Activated CD8-positive, alpha-beta memory T cell treated with anti-CD3 and anti-CD28 coated beads for 4 hours (primary cell): ENCODE measurements at places on chromosomes 11 and 22.

- DNase-seq, result peak; percentile 48
These were observed 32.1 kb upstream of the DGKZ start for GRCh38 chr11:46315033-46315738.

DNA sequence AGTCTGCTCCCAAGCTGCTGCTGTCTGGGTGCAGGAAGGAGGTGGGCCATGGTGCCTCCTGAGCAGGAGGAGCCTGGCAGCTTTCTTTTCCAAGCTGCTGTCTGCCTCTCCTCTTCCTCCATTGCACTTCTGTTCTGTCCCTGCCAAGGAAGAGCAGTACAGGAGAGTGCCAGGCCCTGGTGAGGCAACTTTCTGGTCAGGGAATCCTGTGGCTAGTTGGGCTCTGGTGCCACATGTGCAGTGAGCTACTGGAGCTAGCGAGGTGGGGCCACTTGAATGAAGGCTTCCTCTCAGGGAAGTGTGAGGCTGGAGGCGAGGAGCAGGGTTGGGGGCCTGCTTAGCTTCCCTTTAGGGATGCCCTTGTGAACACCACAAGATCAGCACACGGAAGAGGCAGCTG, 90.0 kb downstream of the TSPAN18 start:
- no peak for DNase-seq

GRCh38 chr22:23519442-23520157, 60.5 kb downstream of the IGLL1 start:
- DNase-seq, result no peak

- DNase-seq, result no peak
These were observed 67.7 kb upstream of the SORL1-AS1 start for GRCh38 chr11:121520243-121521144.

GRCh38 chr11:126969865-126970479, 30.6 kb downstream of the KIRREL3 start:
- no peak for DNase-seq

- DNase-seq, result no peak
These were observed 9.4 kb downstream of the KLHL22 start for GRCh38 chr22:20486229-20486628.

- DNase-seq, result no peak
These were observed 23.4 kb downstream of the KIAA1671 start for GRCh38 chr22:24975813-24976341.

GRCh38 chr11:79052544-79052943, 388.3 kb downstream of the TENM4 start:
- no peak for DNase-seq

- no peak for DNase-seq
These were observed 352.8 kb upstream of the NARS2 start for GRCh38 chr11:78927511-78927910.

DNA sequence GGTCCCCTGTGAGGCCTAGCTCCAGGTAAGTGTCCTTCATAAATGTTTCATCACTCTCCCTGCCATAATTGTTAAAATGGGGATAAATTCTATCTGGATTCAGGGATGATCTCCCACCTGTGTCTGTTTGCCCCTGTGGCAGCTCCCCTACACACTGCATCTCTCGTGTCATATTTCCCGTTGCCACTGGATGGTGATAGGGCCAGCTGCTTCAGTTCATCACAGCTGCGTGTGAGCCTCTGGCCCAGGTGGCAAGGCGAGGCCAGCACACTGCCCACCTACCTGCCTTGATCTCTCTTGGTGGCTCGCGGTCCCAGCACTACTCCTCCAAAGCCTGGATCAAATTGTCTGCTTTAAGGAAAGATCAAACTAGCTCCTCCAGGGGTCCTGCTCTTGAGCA, 187.4 kb downstream of the GRIK4 start:
- no peak for DNase-seq

DNA sequence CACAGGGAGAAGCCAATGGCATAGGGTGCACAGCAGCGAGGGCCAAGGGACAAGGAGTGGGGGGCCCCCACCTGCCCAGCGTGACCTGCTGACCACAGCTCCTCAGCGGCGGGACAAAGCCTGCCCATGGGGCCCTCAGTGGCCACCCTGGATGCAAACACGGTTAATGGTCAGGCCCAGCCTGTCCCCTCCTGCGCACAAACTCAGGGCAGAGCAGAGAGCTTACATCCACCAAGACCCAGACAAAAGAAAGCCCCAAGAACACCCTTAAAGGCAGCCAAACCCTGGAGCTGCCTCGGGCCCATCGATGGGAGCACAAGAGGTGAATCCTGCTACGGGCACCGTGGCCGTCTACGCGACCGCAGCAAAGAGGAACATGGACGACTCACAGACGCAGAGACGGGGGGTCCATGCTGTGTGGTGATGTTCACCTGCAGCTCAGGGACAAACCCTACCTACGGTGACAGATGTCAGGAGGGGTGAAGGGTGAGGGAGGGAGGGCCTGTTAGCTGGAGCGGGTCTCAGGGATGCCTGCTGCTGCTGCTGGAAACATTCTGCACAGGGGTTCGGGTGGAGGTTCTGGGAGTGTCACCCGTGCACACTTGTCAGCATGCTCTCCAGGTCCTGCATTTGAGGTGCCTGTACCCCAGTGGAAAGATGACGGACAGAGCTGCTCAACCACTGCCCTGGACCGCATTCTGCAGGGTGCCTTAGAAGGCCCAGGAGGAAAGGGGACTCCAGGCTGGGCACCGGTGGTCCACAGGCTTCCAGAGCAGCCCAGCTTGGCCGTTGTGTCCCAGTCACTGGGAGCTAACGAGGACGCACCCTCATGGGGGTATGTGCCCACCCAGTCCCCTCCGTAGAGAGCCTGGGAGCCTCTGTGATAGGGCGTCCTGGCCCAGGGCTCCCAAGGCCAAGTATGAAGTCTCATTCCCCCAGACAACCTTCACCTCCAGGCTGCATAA, 11.6 kb downstream of the ASCL2 start:
- DNase-seq, result no peak

- DNase-seq, result no peak
These were observed 291.5 kb downstream of the MN1 start for GRCh38 chr22:27510024-27510423.

GRCh38 chr11:97607291-97608000, 1217.6 kb downstream of the JRKL start:
- DNase-seq, result no peak

DNA sequence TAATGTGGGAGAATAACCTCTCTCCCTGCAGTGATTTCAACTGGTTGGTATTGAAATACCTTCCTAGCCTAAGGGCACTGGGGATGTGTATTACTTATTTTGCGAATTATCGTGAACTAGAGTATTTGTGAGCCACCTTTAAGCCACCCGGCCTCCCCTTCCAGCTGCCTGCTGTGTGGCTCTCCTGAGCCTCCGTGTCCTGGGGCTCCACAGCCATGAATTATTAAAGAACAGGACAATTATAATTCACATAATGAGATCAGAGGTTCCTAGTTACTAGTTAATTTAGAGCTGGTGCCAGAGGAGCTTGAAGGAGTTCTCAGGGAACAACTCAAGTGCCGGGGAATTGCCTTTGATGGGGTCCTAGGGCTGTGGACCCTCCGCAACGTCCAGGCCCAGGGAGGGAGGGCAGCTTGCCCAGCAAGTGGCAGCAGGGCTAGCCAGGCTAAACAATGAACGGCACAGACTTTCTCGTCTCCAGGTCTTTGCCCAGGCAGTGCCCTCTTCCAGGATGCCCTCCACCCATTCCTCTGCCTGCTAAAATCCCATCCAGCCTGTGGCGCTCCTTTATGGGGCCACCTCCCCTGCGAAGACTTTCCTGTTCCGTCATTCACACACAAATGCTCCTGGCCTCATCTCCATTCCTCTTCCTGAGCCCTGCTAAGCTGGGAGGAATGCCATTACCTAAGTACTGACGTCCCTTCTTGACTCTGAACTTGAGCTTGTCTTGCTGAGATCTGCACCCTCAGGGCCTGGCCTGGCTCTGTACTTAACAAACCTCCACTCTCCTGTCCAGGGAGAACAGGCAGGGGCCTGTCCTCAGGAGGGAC, 91.5 kb downstream of the RTL6 start:
- DNase-seq, result no peak

- no peak for DNase-seq
These were observed 909.0 kb downstream of the BRD1 start for GRCh38 chr22:48918585-48919186.

- DNase-seq, result no peak
These were observed 31.0 kb downstream of the NAP1L4 start for GRCh38 chr11:2961080-2961479.

GRCh38 chr22:37777122-37777687, 30.5 kb upstream of the GCAT start:
- DNase-seq, result no peak

GRCh38 chr11:12013781-12014180, 5.4 kb upstream of the DKK3 start:
- DNase-seq, result no peak

DNA sequence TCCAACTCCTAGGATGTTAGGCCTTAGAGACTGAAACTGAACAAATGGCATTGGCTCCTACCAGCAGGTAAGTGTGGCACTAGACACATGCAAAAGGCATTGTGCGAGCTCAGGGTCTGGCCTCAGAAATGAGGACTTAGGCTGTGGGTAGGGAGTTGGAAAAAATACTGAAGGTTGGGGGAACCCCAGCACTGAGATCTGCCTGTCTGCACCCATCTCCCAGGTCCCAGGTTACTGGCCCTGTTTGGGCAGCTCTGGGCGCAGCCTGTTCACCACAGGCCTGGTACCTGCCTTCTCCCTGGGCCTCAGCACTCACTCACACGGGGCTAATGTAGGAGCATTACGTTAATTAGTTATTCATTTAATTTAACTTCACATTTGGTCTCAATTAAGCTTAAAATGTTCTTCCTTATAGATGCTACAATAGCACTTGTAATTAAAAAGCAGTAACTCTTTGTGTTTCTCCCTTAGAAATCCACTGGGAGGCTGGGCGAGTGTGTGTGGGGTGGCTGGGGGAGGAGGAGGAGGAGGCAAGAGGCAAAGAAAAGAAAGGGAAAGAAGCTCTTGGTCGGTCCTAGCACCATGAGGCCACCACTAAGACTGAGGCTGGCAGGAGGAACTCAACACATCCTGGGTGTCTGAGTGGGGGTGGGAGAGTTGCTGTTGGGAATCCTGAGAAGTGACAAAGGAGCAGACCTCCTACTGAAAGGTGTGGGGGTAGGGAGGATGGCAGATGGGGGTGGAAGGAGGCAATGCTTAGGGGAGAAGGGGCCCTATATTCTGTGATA, 19.4 kb downstream of the TMEM218 start:
- no peak for DNase-seq

DNA sequence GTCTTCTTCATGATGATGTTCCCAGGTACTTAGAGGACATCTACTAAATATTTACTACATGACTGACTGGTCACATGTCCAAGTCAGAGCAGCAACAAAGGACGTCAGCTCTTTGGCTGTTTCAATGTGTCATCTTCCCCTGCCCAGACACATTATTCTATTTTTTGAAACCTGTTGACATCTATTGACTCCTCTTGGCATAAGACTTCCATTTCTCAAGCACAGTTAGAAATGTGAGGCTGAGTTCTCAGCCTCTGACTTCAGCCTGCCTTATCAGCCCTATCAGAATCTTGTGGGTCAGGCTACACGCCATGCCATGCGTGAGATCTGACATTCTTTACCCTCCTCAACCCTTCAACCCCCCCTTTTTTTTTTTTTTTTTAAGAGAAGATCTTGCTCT, 63.8 kb downstream of the SC5D start:
- DNase-seq, result no peak

DNA sequence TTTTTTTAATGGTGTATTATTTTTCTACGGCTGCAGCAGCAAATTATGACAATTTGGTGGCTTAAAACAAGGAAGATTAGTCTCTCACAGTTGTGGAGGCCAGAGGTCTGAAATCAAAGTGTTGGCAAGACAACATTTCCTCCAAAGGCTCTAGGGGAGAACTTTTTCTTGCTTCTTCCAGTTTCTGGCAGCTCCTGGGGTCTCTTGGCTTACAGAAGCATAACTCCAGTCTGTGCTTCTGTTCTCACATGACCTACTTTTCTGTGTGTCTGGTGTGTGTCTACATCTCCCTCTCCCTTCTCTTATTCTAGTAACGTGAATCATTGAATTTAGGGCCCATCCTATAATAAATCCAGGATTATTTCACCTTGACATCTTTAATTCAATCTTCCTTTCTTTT, 551.9 kb upstream of the LUZP2 start:
- no peak for DNase-seq

GRCh38 chr11:2716376-2717095, 16.7 kb upstream of the KCNQ1OT1 start:
- no peak for DNase-seq

DNA sequence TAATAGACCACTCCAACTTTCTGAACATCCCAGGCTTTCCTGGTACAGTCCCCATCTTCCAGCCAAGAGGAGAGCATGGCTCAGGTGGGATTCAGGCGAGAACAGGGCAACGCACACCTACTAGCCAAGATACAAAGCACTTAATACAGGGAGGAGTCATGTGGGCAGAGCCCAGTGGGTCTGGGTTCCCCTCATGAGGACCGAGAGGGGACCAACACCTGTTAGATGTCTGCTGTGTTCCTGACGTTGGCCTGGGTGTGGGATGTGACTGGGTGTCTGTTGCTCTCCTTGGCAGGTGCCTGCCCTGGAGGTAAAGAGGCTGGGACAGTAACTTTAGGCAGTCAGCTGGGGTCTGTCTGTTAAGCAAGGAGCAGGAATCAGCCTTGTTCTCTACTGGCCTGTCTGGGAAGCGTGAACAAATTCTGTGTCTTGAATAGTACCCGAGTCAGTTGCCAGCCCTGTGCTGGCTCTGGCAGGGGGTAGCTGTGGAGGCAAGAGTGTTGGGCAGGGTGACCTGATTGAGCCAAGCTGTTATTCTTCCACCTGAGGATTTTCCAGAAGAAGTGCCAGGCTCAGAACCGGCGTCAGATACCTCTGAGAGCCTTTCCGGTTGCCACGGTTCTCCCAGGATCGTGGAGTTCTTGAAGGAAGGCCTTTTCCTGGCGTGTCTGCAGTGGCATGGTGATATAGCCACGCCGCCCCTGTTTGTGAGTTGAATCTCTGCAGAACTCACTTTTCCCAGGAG, 56.3 kb downstream of the BCR start:
- DNase-seq, result no peak

GRCh38 chr22:37267135-37267587, 15.1 kb upstream of the CYTH4 start:
- DNase-seq, result no peak

DNA sequence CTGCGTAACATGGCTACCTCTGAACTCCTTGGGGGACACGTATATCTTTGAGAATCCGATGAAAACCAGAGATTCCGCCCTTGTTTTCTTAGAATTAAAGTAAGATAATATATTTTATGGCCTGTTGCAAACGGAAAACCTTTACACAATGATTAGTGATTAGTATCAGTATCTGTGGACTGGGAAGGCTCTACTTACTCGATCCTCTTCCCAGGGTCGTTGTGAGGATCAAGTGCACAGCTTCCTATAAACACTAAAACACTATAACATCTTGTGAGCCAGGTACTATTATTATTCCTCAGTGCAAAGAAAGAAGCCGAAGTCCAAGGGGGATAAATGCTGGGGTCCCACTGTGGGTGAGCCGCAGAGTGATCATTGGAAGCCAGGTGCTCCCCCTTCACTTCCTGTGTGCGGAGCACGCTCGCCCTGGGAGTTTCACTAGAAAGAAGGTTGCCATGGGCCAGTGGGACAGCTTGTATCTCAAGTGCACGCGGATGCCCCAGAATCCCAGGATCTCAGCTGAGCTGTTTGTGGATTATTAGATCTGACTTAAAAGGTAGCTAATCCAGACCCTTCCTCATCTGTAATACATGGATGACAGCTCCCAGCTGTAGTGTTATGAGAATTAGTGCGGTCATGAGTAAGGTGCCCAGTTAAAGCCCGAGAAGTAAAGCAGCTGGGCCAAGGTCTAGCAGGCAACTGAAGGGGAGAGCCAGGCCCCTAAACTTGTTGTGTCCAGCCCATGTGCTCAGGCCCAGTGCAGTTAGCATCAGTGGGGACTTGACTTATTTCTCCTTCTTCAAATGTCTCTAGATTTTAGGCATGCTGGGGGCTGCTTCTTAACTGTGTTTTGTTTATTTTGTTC, 839 bp downstream of the CBY1 start:
- no peak for DNase-seq

- DNase-seq, result no peak
These were observed 43.6 kb upstream of the GALNT18 start for GRCh38 chr11:11665407-11665806.
